ENCODE measurements at places on chromosomes 13 and 19. TPM values are rescaled to one million over a fixed set of nuclear protein-coding genes. Genes with fewer than 3 reads are reported as not detected.

Gene FBXO27
- 5.1 TPM for total RNA-seq

Gene CEACAM19
- 0.96 TPM for total RNA-seq

Gene PCSK4
- total RNA-seq, result 2.2 TPM

DNA sequence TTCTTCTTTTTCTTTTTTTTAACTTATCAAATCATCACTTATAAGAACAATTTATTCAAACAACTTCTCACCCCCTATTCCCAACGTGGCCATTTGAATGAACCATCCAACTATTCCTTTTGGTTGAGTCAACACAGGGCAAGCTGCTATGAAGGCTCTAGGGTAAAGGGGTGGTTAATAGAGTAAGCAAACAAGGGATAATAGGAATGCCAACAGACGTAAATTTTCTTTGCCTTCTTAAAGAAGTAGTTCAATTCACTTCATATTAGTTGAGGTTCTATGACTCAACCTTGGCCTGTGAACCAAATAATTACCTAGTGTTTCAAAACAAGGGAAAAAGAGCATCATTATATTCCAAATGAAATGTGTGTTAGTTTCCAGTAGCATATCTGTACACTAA lies 1383.8 kb upstream of the SLC10A2 start:
- H3K27ac ChIP-seq, result no peak overlapping the region
- H3K4me3 ChIP-seq, result no peak overlapping the region
- H3K27me3 ChIP-seq, result no peaks in the 10 kb centered on the region
- no peaks in the 10 kb centered on the region for H3K36me3 ChIP-seq

DNA sequence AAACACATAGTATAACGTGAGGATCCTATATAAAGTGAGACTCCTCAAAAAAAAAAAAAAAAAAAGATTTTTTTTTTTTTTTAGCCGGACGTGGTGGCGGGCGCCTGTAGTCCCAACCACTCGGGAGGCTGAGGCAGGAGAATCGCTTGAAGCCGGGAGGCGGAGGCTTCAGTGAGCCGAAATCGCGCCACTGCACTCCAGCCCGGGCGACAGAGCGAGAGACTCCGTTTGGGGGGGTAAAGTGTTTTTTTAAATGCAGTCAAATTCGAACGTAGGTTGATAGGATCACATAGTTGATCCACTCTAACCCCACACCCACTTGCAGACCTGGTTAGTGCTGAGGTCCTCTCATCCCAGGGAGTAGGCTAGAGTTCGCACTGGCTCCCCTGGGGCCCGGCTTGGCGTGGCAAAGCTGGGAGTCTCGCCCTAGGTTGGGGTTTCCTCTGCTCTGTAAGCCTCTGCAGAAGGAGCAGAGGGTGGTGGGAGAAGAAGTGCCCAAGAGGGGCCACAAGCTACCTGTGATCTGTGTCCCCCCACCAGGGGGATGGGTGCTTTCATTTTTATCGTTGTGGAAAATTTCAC lies 6.5 kb downstream of the RNF225 start:
- H3K4me1 ChIP-seq, result peaks cover 9% of the 10 kb centered on the region
- peak overlapping the region; percentile 71 for H3K4me3 ChIP-seq
- H3K36me3 ChIP-seq, result no peaks in the 10 kb centered on the region
- peaks cover 8% of the 10 kb centered on the region for H3K27me3 ChIP-seq
- peak; percentile 31 for DNase-seq
- peak overlapping the region; percentile 90 for H3K27ac ChIP-seq

DNA sequence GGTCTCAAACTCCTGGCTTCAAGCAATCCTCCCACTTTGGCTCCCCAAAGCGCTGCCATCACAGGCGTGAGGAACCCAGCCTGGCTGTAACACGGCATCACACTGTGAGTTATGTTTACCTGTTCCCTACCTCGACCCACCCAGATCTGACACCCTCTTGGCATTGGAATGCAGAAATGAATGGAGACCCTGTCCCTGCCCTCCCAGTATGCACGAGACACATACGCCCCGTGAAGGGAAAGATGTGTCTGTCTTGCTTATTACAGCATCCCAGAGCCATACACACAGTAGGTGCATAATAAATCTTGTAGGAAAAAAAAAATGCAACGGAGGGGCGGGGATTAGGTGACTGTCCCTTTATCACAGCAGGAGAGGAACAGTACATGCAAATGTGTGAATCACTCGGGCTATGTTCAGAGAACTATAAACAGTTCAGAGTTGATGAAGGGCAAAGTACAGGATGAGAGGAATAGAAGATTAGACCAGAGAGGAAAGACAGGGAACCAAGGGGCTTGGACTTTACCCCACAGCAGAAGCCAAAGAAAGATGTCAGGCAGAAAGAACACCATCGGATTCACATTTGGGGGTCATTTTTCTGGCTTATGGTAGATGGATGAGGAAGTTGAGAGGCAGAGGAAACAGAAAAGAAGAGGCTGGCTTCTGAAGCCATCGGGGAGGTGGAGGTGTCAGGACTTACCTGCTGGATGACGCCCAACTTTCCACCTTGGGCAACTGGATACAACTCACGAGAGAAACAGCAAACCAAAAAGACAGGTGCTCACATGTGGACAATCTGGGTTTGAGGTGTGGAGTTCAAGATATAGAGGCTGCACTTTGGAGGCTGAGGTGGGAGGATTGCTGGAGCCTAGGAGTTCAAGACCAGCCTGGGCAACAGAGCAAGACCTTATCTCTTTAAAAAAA lies 94.3 kb downstream of the INSR start:
- no peak for DNase-seq
- H3K36me3 ChIP-seq, result no peaks in the 10 kb centered on the region
- H3K4me1 ChIP-seq, result no peaks in the 10 kb centered on the region
- no peak overlapping the region for H3K27ac ChIP-seq
- H3K4me3 ChIP-seq, result no peak overlapping the region

- no peaks in the 10 kb centered on the region for H3K27me3 ChIP-seq
- H3K27ac ChIP-seq, result no peak overlapping the region
- DNase-seq, result no peak
- H3K36me3 ChIP-seq, result no peaks in the 10 kb centered on the region
- no peak overlapping the region for H3K4me3 ChIP-seq
- H3K4me1 ChIP-seq, result no peaks in the 10 kb centered on the region
These were observed 6.8 kb upstream of the GTF2F2 start for GRCh38 chr13:45113233-45114224.

- H3K4me1 ChIP-seq, result no peaks in the 10 kb centered on the region
- no peaks in the 10 kb centered on the region for H3K27me3 ChIP-seq
- H3K4me3 ChIP-seq, result no peak within 1 kb of the TSS
These were observed at the start of gene PRSS57 for GRCh38 chr19:695352-695949. Gene PRSS57 (minus strand): TSS chr19:695452. CDS start chr19:695430, 22 bp downstream.

GRCh38 chr19:40376286-40376862 lies 13.6 kb downstream of the HIPK4 start:
- DNase-seq, result no peak
- no peaks in the 10 kb centered on the region for H3K36me3 ChIP-seq
- H3K4me3 ChIP-seq, result no peak overlapping the region
- no peaks in the 10 kb centered on the region for H3K4me1 ChIP-seq
- no peak overlapping the region for H3K27ac ChIP-seq

Data from breast epithelium (tissue), 4 donors.